ENCODE measurements at places on chromosomes 2 and 18. TPM values are rescaled to one million over a fixed set of nuclear protein-coding genes. Genes with fewer than 3 reads are reported as not detected.

- no peaks in the 10 kb centered on the region for H3K27me3 ChIP-seq
- H3K27ac ChIP-seq = peak overlapping the region; percentile 11
- H3K4me3 ChIP-seq = no peak overlapping the region
- no peak for DNase-seq
- H3K4me1 ChIP-seq = peaks cover 9% of the 10 kb centered on the region
Observed at GRCh38 chr18:24160086-24160485, 21.2 kb downstream of the CABYR start.

- no peaks in the 10 kb centered on the region for H3K36me3 ChIP-seq
- H3K27ac ChIP-seq = no peak overlapping the region
- no peaks in the 10 kb centered on the region for H3K4me1 ChIP-seq
- H3K4me3 ChIP-seq = no peak overlapping the region
Observed at GRCh38 chr2:238144262-238144661, 5.8 kb downstream of the KLHL30 start.

The DYSF gene
- total RNA-seq = 14.8 TPM

- no peaks in the 10 kb centered on the region for H3K27me3 ChIP-seq
- H3K36me3 ChIP-seq = peaks cover 85% of the 10 kb centered on the region
- peaks cover 32% of the 10 kb centered on the region for H3K4me1 ChIP-seq
Observed at GRCh38 chr2:3580449-3580848, 5.4 kb downstream of the RPS7 start.

DNA sequence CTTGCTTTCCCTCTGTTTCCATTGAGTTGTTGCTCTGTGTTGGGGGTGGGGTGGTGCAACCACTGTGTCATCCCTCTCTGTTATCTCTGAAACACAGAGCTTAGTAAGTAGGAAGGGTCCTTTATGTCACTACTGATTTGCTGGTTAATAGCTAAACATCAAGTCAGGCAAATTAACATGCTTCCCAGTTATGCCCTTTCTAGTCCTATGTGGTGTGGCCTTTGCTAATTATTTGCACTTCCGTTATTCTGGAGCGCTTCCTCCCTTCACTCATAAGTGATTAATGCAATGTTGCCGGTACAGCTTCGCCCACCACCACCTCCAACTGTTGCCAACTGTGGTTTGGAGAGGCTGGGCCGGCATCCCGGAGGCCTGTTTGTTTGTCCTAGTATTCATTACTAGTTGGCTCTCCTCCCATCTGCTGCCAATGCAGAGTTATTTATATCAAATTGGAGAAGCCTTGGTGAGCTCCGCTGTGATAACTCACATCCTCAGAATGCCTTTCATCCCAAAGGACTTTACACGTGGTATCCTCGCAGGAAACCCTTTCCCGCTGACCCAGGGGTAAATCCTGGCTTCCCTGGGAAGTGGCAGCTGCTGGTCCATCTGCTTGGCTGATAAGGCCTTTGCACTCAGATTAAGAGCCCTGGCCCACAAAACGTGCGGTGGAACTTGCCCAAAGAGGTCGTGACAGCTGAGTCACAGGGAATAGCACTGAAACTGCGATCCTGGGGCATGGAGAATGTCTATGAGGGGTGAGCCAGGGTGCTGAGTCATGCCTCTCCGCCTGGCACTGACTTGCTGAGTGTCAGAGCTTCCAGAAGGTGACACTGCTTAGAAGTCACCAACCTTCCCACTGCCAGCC, 72.0 kb upstream of the ZCCHC2 start:
- no peak overlapping the region for H3K4me3 ChIP-seq
- no peaks in the 10 kb centered on the region for H3K27me3 ChIP-seq
- no peak overlapping the region for H3K27ac ChIP-seq
- peaks cover 18% of the 10 kb centered on the region for H3K4me1 ChIP-seq
- DNase-seq = no peak
- H3K36me3 ChIP-seq = no peaks in the 10 kb centered on the region

The CXCR2 gene
- total RNA-seq = 0.87 TPM
